Karpas-422 (cell line): ENCODE measurements at places on chromosomes 4 and X.

DNA sequence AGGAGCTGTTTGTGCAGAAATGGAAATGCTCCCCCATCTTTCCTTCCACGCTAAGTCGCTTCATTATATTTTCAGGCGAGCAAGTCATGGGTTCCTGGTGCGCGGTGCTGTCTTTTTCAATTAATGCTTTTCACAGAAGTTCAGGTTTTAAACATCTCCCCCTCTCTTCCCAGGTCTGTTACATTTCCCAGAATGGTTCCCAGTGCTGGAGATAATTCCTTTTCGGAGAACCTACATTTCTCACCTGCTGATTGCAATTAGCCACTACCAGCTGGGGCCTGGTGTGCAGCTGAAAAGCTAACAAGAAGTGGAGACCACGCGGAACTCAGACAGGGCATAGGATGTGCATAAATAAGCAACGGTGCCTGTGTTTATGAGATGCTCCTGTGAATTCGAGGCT, 217.8 kb downstream of the MID1IP1 start:
- H3K27me3 ChIP-seq = no peaks in the 10 kb centered on the region
- DNase-seq = no peak
- no peak overlapping the region for H3K4me3 ChIP-seq

DNA sequence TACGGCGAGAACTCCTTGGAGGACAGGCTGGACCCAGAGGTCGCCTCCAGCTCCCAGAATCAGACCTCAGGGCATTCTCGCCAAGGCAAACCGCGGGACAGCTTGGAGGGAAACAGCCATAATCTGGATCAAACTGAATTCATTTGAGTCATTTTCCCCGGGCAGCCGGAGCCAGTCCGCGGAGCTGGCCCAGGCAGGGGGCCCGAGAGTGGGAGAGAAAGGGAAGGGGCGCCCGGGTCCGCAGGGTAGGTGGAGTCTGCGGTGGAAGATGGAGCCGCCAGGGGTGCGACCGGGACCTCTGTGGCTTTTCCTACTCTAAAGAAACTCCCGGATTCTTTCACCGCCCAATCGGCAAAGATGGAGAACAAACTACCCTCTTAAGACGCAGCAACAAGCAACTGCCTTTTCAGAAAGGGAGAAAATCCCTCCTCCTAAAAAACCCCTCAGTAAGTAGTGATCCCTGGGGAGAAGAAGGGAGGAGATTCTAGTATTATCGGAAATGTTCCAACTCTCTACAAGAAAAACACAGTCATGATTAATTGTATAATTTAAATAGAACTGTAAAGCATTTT, 5.2 kb downstream of the NKX3-2 start:
- no peaks in the 10 kb centered on the region for H3K36me3 ChIP-seq
- no peak overlapping the region for H3K27ac ChIP-seq
- no peaks in the 10 kb centered on the region for H3K4me1 ChIP-seq
- H3K27me3 ChIP-seq = no peaks in the 10 kb centered on the region
- no peak for DNase-seq
- no peak overlapping the region for H3K4me3 ChIP-seq

GRCh38 chrX:119497185-119497584, 28.9 kb downstream of the SLC25A5 start:
- H3K27ac ChIP-seq = no peak overlapping the region
- DNase-seq = no peak
- H3K27me3 ChIP-seq = no peaks in the 10 kb centered on the region
- no peaks in the 10 kb centered on the region for H3K36me3 ChIP-seq
- H3K4me1 ChIP-seq = peaks cover 2% of the 10 kb centered on the region; the same call in 1 of the 2 replicates

GRCh38 chr4:98510340-98510739, 148.1 kb downstream of the TSPAN5 start:
- H3K36me3 ChIP-seq = no peaks in the 10 kb centered on the region
- H3K27me3 ChIP-seq = no peaks in the 10 kb centered on the region; the same call in 1 of the 2 replicates
- no peak overlapping the region for H3K27ac ChIP-seq
- no peak for DNase-seq
- H3K4me3 ChIP-seq = no peak overlapping the region
- H3K4me1 ChIP-seq = peaks cover 19% of the 10 kb centered on the region

DNA sequence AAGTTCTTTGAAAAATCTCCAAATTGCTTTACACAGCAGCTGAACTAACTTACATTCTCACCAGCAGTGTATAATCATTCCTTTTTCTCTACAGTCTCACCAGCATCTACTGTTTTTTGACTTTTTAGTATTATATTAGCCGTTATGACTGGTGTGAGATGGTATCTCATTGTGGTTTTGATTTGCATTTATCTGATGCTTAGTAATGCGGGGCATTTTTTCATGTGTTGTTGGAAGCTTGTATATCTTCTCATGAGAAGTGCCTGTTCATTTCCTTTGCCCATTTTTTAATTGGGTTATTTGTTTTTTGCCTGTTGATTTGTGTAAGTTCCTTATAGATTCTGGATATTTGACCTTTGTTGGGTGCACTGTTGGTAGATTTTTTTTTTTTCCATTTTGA, 931.7 kb downstream of the CENPC start:
- no peak overlapping the region for H3K4me3 ChIP-seq
- no peaks in the 10 kb centered on the region for H3K27me3 ChIP-seq
- H3K36me3 ChIP-seq = no peaks in the 10 kb centered on the region

GRCh38 chr4:6178757-6179156, 21.6 kb downstream of the JAKMIP1 start:
- DNase-seq = no peak
- no peaks in the 10 kb centered on the region for H3K36me3 ChIP-seq
- H3K27me3 ChIP-seq = no peaks in the 10 kb centered on the region
- no peaks in the 10 kb centered on the region for H3K4me1 ChIP-seq
- H3K27ac ChIP-seq = no peak overlapping the region
- H3K4me3 ChIP-seq = no peak overlapping the region

DNA sequence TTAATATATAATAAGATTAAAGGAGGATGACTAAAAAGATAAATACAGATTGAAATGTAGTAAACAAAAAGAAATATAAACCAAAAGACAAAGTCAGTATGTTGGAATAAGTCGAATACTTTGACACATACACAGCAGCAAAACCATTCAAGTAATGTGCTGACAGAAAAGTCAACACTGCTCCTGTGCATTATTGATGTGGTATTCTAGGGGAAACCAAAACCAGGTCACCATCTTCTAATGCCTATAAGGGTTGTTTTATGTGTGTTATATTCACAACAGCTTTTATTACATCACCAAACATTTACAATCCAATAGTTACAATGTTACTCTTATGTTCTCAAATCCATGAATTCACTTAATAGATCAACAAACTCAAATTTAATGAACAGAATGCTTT, 111.8 kb upstream of the DKK2 start:
- no peaks in the 10 kb centered on the region for H3K27me3 ChIP-seq
- no peaks in the 10 kb centered on the region for H3K36me3 ChIP-seq
- H3K4me3 ChIP-seq = no peak overlapping the region
- no peak for DNase-seq
- no peak overlapping the region for H3K27ac ChIP-seq

DNA sequence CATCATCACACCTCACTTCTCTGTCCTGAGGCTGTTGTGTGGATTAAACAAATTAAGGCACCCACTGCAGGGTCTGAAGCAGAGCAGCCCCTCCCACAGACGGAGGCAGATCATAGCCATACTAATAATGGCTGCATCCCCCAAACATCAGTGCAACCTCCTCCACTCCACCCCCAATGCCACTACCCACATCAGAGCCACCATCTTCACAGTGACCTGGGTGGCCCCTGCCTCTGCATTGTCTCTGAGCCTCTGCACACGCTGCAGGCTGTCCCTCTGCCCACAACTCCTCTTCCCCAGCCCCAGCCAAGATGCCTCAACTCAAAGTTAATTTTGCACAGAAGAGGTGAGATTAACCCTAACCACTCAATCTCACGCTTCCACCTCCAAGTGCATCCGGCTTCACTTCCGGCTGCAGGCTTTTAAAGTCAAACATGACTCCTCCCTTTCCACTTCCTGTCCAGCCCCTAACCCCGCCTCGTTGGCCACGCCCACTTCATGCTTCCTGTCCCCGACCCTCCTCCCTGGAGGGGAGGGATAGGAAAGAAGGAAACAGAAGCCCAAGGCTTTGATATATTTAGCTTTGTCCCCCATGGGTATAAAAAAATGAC, 22.7 kb downstream of the JAKMIP1 start:
- H3K36me3 ChIP-seq = no peaks in the 10 kb centered on the region
- no peaks in the 10 kb centered on the region for H3K4me1 ChIP-seq
- no peak overlapping the region for H3K27ac ChIP-seq
- H3K4me3 ChIP-seq = no peak overlapping the region

DNA sequence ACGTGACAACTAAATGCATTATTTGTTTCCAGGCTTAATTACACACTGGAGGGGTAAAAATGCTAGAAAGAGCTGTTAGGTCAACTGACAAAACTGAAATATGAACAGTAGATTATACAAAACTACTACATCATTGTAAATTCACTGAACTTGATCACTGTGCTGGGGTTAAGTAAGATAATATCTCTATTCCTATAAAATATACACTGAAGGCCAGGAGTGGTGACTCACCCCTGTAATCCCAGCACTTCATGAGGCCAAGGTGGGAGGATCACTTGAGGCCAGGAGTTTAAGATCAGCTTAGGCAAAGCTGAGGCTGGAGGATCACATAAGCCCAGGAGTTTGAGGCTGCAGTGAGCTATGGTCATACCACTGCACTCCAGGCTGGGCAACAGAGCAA, 31.8 kb upstream of the NKX6-1 start:
- no peak for DNase-seq
- H3K4me3 ChIP-seq = no peak overlapping the region
- H3K4me1 ChIP-seq = no peaks in the 10 kb centered on the region
- H3K27ac ChIP-seq = no peak overlapping the region
- H3K36me3 ChIP-seq = no peaks in the 10 kb centered on the region

GRCh38 chrX:13664020-13664419, 11.1 kb downstream of the TCEANC start:
- no peak overlapping the region for H3K27ac ChIP-seq
- no peak overlapping the region for H3K4me3 ChIP-seq
- peaks cover 19% of the 10 kb centered on the region for H3K36me3 ChIP-seq
- H3K27me3 ChIP-seq = no peaks in the 10 kb centered on the region
- no peak for DNase-seq

DNA sequence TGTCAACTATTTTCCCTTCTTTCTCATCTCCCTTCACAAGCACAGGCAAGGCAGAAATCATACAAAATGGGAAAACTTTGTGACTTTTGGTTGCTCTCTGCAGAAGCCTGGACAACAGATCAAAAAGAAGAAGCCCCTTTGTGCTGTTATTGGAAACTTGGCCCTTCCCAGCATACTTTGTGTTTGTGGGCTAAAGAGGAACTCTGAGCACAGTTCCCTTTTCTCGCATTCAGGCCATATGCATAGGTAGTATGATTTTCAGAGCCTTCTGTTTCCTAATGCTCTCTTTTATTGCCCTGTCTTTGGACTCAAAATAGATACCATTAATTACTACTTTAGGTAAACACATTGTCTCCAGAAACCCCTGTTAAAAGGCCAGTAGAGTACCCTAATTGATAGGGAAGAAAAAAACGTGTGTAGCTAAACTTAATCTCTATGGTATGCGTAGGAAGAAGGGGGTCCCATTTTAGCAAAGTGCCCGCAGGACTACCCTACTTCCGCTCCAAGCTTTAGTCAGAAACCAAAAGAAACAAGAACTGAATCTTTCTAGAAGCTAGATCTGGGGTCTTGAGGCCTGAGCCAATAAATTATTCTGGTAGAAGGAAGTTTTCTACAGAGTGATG, 26.6 kb downstream of the VSIG4 start:
- H3K4me1 ChIP-seq = no peaks in the 10 kb centered on the region; the same call in 1 of the 2 replicates
- H3K27me3 ChIP-seq = no peaks in the 10 kb centered on the region
- no peak overlapping the region for H3K27ac ChIP-seq
- H3K36me3 ChIP-seq = no peaks in the 10 kb centered on the region
- peak; percentile 45 for DNase-seq

- no peaks in the 10 kb centered on the region for H3K4me1 ChIP-seq
- no peak for DNase-seq
- no peak overlapping the region for H3K4me3 ChIP-seq
- no peak overlapping the region for H3K27ac ChIP-seq
- H3K27me3 ChIP-seq = no peaks in the 10 kb centered on the region
Observed at GRCh38 chr4:174135936-174136406, 147.5 kb downstream of the FBXO8 start.

GRCh38 chrX:139798701-139799100, 90.7 kb upstream of the MCF2 start:
- H3K27me3 ChIP-seq = no peaks in the 10 kb centered on the region
- no peak overlapping the region for H3K4me3 ChIP-seq
- no peak for DNase-seq
- H3K27ac ChIP-seq = no peak overlapping the region

GRCh38 chrX:128699716-128700285, 647.6 kb upstream of the ACTRT1 start:
- no peaks in the 10 kb centered on the region for H3K27me3 ChIP-seq
- no peaks in the 10 kb centered on the region for H3K36me3 ChIP-seq
- no peak for DNase-seq
- no peak overlapping the region for H3K27ac ChIP-seq
- no peak overlapping the region for H3K4me3 ChIP-seq
- no peaks in the 10 kb centered on the region for H3K4me1 ChIP-seq

DNA sequence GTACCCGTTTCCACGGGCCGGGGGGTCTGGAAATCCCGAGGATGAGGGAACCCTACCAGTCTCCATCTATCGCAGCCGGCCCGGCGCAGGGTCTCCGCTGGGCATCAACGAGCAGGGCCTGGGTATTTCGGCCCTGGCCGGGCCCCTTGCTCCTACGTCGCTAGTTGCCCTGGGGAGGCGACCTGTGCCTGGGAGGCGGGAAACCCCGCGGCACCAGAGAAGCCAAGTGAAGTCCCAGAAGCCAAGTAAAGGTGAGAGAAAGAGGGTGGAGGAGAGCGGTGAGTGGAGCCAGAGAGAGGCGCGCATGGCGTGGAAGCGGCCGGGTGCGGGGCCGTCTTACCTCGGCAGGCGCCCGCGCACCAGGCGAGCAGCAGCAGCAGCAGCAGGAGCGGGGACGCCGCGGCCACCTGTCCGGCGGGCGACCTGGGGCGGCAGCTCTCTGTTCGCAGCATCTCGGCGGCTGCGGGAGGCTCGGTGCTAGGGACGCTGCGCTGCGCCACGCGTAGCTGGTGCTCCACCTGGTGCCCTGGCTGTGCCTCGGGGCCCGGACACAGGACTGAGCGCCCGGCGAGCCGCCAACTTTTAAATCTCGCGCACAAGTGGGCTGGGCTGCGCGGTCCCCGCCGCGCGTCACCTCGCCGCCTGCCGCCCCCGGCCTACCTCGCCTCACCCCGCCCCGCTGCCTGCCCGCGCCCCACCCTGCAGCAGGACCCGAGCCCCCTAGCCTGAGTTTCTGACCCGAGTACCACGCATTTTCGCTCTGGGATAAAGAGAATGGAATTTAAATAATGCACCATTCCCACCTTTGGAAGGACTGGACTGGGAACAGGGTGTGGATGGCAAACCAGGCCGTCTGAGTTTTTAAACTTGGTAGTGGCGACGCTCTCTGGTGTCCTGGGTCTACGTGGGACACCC, at the start of gene NMU:
Gene NMU, minus strand, starts transcription at position 558 of the 915 bp plus-strand sequence. Its CDS starts 106 bp downstream, at position 452.
- H3K4me1 ChIP-seq = peaks cover 10% of the 10 kb centered on the region
- H3K4me3 ChIP-seq = no peak within 1 kb of the TSS
- no peak within 1 kb of the TSS for H3K27ac ChIP-seq
- no peaks in the 10 kb centered on the region for H3K27me3 ChIP-seq
- no peaks in the 10 kb centered on the region for H3K36me3 ChIP-seq
- DNase-seq = no peak

DNA sequence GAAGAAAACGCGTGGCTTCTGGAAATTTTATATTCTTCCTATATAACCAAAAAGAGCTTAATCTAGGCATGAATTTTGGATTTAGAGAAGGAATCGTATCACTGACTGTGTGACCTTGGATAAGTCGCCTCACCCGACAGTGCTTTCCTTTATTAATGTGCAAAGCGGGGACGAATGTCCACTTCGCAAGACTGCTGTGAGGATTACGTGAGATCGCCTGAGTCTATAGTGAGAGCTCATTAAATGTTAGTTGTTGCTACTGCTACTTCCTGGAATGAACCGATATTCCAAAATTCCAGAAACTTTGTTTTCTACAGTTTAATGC, 448 bp upstream of the TBC1D8B start:
- H3K27ac ChIP-seq = no peak overlapping the region
- H3K4me1 ChIP-seq = no peaks in the 10 kb centered on the region
- no peaks in the 10 kb centered on the region for H3K36me3 ChIP-seq
- H3K27me3 ChIP-seq = no peaks in the 10 kb centered on the region
